ENCODE measurements at places on chromosomes 4 and X.

GRCh38 chr4:188660796-188661195 is 521.6 kb downstream of the TRIML1 start:
- peak; percentile 34 for DNase-seq

DNA sequence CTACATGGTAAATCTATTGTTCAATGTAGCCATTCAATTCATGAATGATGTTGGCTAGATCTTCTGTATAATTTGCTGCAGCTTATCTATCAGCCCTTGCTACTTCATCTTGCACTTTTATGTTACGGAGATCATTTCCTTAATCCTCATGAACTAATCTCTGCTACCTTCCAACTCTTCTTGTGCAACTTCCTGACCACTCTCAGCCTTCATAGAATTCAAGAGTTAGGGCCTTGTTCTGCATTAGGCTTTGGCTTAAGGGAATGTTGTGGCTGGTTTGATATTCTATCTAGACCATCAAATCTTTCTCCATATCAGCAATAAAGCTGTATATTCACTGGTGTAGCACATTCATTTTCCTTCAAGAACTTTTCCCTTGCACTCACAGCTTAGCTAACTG is 36.7 kb upstream of the MAP9 start:
- no peak for DNase-seq

- DNase-seq, result no peak
Observed at GRCh38 chrX:124086411-124086810, 124.9 kb downstream of the STAG2 start.

DNA sequence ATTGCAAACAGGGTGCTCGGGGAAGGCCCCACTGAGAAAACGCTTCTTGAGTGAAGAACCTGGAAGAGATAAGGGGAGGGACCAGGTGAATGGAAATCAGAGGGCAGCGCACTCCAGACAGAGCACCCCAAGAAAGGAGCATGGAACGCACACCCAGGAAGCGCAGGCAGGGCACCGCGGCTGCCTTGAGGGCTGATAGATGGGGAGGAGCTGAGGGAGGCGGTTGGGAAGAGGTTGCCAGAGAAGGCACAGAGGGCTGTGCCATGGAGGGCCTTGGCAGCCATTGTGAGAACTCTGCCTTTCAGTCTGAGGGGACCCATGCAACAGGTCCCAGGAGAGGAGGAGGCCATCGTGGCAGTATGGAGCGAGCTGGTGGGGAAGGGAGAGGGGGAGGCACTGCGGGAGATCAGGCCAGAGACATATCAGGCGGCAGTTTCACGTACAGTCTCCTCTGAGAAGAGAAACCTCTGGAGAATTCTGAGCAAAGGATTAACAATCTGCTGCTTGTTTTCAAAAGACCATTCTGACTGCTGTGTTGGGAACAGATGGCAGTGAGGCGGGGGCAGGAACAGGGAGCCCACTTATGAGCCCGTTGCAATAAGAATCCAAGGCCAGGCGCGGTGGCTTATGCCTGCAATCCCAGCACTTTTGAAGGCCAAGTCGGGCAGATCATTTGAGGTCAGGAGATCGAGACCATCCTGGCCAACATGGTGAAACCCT is 83.7 kb downstream of the PCYT1B start:
- DNase-seq, result no peak

GRCh38 chrX:136773648-136774047 is 7.1 kb downstream of the ARHGEF6 start:
- DNase-seq, result no peak

DNA sequence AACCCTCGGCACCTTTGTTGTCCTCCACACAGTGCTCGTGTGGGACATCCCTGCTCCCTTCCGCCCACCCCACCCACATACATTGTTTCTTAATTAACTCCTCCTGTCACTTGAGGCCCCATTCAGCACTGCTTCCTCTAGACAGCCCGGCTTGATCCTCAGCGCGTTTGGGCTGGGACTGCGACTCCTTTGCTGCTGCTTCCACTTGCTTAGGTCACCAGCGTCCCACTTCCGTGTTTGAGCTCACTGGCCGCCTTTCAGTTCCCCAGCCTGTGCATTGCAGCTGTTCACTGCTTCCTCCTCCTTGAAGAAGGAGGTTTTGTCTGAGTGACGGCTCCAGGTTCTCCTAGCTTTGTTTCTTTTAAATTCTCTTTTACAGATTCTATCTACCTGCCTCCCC is 16.1 kb downstream of the RNF4 start:
- DNase-seq, result peak; percentile 62

DNA sequence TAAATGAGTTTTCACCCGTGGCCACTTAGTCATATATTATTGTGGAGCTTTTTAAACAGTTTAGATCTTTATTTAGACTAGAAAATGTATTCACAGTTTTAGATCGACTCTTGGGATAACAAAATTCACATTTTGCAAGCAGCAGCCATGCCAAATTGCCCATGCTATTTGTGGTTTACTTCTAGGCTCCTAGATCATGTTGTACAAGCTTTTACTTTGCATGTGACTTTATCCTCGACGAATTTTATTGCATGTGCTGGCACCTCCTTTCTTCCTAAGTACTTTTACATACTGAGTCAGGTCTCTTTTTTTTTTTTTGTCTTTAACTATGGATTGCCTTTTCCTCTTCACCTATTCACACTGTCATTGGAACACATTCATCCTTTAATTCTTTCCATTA is 23.2 kb downstream of the BBS12 start:
- no peak for DNase-seq

- no peak for DNase-seq
Observed at GRCh38 chr4:24858026-24858425, 54.8 kb downstream of the CCDC149 start.

GRCh38 chr4:20251796-20252655 is at the start of gene SLIT2:
Gene SLIT2 (plus strand): TSS chr4:20251905. CDS start chr4:20253816, 1,911 bp downstream.
- DNase-seq, result peak; percentile 90

GRCh38 chrX:68675571-68675970 is 28.1 kb downstream of the STARD8 start:
- peak; percentile 64 for DNase-seq

GRCh38 chr4:79661196-79661595 is 253.2 kb upstream of the GK2 start:
- DNase-seq, result no peak

DNA sequence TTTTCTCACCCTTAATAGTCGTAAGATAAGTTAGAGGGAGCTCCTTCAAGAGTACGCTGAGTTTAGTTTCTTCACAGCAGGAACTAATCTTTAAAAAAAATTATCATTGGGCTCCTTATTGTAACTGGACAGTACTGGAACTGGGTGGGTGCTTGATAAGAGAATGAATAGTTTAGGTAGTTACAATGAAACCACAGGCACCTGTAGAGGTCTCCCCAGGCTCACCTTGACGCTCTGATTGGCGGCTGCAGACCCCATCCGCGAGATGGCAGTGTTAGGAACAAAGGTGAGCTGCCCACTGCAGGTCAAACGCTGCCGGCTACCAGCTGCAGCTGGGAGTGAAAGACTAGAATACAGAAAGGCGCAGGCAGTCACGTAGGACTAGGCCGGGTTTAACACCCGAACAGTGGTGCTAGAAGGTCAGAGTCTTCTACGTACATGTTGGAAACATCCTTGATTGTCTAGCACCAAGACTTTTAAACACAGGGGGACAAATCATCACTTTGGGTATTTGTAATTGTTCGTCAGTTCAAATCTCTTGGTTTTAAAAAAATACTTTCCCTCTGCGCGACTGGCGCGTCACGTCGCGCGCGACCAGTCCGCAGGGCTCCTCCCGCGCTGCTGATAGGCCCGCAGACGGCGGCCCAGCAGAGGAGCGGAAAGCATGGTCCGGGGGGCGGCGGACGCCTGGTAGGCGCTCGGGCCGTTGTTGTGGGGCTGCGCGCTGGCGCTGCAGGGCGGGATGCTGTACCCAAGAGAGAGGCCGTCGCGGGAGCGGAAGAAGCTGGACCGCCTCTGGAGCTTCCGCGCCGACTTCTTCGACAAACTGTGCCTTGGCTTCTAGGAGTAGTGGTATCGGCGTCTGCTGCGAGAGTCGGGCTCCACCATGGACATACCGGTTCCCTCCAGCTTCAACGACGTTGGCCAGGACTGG is 45.6 kb downstream of the SMARCA5 start:
- DNase-seq, result peak; percentile 79

DNA sequence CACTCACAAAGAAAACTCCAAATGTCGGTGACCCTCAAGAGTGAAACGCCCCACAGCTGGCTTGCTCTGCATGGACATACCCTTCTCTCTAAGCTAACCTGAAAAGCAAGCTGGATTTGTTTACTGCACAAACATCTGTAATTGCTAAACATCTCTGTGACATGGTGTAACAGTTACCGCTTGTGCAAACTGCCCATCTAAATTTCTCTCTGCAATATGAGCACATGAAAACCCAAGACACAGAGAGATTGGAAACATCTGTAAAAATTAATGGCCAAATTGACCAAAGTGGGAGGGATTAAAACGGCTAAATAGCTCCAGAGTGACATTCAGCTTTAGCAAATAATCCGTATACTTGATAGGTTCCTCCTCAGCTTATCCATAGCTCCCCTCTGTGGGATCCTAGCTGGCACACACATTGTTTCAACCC is 155.0 kb upstream of the MAP3K15 start:
- DNase-seq, result no peak
